ENCODE measurements at places on chromosomes 16 and 17. TPM values are rescaled to one million over a fixed set of nuclear protein-coding genes. Genes with fewer than 3 reads are reported as not detected.

The C16orf86 gene
- total RNA-seq, result 6.8 TPM

GRCh38 chr17:80862978-80863377, 128.7 kb upstream of the CHMP6 start:
- no peak for DNase-seq

DNA sequence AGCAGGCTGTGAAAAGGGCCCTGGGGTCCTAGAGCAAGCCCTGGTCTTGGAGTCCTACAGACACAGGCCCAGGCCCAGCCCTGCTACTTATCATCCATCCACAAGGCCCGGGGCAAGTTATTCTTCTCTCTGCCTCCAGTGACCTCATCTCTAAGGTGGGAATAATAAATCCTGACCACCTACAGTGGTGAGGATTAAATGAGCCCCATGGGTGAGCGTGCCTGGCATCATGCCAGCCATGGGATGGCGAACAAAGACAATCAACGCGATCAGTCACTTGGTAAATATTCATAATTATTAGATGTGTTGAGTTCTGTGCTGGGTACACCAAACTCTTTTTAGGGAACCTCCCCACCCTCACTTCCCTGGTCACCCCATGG, 5.5 kb downstream of the KRT15 start:
- no peak for DNase-seq

The TNK1 gene
- 42.9 TPM for total RNA-seq

The RNF157 gene
- 1.4 TPM for total RNA-seq

DNA sequence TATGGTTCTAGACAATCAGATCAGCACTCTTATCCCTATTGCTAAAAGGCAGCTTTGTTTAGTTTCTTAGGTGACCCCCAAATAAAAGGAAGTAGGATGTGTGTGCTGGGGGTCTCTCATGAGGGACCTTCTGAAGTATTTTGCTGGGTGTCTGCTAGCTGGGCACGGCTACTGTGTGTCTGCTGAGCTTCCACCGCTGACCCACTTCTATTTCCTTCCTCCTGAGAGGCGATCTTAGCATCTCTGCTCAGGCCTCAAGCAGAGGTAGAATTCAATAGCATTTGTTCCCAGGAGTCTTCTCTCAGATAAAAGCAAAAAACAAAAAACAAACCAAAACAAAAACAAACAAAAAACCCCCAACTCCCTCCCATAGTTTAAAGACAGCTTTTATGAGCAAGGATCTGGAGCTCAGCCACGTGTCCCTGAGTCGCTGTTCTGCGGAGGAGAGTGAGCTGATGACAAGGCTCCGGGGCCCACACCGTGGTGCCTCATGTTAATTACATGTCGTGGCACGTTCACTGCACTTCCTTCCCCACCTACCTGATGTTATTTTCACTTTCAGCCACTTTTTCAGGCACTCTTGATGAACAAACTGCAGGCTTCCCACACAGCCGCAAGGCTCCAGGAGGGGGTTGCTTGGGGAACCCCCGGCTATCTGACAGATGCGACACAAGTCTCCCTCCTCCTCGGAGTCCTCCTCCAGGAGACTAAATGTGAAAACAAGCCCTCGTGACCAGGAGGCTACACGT, 83.5 kb downstream of the MARCHF10 start:
- no peak for DNase-seq

- DNase-seq, result no peak
Observed at GRCh38 chr17:48439875-48440505, 10.0 kb upstream of the SKAP1 start.

DNA sequence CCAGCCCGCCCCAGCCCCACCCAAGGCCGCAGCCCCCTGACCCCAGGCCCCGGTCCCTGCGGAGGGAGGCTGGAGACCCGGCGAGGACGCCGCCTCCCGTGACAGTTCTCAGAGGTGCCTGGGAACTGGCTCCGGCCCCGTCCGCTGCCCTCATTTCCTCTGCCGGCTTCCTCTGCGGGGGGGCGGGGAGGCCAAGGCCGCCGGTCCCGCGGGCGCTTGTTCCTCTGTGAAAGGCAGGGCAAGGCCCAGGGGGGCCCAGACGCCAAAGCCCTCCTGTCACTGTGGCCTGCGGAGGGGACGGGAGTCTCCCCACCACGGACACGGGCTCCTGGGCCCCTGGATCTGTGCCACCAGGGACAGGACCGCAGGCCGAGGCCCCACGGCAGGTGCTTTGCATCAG, 5.0 kb upstream of the PVALEF start:
- DNase-seq, result no peak

The TLCD1 gene
- 25.0 TPM for total RNA-seq

DNA sequence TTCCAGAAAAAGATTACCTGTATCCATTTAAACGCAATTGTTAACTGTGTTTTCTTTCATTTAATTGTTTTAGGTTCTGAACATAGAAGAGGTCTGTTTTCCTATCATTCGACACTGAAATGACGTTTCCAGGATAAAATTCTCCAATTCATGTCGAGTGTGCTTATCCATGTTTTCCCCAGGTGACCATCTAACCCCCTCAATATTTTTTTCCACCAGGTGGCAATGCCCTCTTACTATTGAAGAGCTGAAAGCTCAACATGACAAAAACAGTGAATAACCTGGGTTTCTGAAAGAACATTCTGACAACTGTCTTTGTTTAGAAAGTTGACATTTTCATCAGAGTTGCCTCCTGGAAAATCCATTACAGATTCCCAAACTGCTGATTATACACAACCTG, 948.7 kb downstream of the KCNJ2 start:
- DNase-seq, result no peak

DNA sequence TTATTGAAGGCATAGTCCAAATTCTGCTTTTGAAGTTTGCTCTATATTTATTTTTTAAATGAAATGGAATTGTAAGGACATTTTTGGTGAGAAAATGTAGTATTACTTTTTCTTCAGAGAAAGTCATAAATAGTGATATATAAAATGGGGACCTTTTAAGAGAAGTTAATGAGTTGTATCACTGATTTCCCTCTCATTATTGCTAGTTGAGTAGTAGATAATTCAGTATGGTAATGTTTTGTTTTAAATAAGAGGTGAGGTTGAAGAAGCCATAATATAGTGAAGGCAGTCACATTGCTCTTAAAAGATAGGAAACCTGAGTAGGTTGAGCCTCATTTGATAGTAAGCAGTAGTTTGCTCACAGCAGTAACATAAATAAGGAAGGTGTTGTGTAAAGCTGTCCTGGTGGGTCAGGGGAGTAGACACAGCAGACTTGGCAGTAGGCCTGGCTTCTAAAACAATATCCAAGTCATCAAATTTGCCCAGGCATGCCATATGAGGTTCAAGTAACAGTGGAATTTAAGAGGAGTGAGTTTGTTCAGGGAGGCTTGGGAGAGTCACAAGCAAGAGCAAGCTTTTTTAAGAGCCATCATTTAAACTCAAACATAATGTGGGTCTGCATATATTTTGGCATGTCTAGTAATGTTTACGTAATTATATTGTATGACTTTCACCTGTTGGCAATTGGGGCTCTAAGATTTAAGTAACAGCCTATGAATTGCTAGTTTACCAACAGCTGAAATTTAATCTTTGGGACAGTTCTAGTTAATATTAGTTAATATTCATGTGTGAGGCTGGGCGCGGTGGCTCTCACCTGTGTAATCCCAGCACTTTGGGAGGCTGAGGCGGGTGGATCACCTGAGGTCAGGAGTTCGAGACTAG, 6.5 kb downstream of the NFATC3 start:
- no peak for DNase-seq

DNA sequence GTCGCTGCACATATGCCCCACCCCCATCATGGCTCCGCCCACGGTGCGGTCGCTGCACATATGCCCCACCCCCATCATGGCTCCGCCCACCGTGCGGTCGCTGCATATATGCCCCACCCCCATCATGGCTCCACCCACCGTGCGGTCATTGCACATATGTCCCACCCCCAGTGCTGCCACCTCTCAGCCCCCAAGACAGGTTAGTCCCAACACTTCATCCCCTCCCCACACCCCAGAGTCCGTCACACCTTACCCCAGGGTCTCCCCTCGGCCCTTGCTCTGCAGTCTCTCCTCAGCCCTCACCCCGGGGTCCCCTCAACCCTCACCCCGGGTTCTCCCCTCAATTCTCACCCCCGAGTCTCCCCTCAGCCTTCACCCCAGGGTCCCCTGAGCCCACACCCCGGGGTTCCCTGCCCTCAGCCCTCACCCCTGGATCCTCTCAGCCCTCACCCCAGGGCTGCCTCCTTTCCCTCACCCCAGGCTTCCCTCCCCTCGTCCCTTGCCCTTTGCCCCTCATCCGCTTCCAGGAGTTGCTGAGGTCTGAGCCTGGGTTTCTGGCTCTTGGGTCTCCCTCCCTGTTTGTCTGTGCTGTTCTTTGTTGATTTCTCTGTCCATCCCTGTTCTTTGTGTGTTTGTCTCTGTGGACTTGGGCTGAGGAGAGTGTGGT, 25.6 kb downstream of the TPSG1 start:
- no peak for DNase-seq

- peak; percentile 48 for DNase-seq
Observed at GRCh38 chr17:38911081-38911730, 14.2 kb upstream of the LASP1NB start.

DNA sequence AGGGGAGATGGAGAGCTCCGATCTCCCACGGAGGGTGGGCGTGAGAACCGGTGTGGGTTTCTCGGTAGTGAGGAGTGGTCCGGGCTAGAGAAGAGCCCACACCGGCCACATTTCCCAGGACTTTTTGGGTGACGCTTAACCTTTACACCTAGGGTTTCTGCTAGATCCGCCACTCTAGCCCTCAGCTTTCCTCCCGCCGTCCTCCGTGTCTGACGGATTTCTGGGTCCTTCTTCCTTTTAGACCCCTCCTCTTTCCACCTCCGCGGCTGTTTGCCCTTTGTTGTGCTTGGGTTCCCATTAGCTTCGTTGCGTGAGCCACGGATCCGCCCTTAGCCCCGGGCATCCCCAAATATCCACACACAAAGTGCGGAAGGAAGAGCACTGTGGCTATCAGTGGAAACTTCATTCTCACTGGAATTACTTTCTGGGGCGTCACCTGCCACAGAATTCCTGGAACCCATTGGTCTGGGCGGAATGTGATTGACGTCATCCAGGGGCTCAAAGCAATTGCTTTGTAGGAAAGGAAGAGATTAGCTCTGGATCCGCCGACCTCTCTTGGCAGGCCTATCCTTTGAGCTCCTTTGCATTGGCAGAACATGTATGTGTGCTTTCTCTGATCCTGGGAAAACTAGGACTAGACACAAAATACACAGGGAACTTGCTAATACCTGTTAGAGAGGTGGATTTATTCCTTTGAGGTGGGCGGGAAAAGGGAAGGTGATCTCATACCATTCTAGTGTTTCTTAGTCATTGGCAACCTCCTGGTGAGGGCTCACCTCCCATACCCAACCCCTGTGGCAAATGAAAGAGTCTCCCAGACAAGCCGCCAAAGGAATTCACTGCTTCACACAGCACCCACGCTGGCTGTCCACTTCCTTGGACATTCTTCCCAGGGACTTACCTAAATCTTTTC, 654 bp downstream of the TNFAIP1 start:
- no peak for DNase-seq

The IL32 gene
- total RNA-seq, result 6.6 TPM

DNA sequence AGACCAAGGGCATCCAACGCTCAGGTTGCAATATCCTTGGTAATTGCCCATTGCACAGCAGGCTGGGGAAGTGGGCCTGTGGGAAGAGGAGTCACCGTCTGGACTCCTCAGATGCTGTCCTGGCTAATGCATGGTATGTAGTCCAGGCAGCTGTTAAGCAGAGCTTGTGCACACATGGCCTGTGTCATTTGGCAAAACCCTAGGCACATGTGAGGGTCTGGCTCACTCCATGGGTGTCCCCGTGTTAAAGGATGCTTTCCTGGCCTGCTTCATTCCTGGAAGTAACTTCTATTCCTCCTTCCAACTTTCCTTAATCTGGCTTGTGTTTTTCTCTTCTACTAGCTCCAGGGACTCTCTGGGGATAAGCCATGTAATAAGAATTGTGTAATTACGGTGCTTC, 378.0 kb upstream of the CA10 start:
- no peak for DNase-seq

DNA sequence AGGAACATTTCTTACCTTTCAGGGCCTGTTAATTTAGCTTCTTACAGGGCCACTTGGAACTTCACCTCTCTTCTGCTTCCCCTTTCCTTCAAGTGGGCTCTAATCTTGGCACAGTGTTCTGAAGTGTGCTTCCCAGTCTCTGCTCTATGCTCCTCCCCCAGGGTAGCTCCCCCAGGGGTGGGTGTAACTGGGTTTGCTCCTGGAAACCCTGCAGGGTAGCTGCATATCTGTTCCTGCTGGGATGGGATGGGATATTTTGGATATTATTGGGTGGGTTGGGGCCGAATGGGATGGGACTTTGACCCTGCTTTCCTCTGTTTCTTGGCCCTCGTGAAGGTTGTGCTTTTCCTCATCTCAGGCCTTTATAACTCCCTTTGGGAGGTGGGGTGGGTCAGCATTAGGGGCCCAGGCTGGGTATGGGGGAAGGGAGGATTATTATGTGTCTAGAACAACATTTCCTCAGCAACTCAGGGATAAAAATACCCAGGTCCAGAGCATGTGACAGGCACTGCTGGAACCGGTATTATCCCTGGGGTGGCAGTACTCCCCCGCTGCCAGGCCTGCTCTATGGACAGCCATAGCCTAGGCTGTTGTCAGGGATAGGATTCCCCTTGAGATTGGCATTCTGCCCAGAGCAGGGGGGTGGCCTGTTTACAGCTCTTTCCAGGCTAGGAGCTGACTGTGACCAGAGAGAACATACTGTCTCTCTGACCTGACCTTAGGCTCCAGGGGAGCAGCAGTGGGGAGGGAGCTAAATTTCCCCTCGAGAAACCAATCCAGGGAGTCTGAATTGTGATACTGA, 5.0 kb downstream of the NFE2L1 start:
- DNase-seq, result no peak

DNA sequence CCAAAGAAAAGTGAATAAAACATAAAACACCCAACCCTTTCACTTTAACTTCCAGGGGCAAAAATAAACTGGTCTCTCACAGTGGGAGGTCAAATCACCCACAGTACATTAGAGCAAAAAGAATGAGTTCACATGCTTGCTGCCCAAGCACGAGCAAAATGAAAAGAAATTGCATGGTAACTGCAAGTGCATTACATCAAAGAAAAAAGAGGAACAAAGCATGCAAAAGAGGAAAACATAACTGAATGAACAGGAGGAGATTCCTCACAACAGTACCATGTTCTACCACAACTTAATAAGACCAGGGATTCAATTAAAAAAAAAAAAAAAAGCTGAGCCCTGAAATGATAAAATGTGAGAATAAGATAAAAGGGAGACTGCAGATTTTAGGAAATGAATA, 12.3 kb downstream of the DNAH2 start:
- DNase-seq, result no peak

DNA sequence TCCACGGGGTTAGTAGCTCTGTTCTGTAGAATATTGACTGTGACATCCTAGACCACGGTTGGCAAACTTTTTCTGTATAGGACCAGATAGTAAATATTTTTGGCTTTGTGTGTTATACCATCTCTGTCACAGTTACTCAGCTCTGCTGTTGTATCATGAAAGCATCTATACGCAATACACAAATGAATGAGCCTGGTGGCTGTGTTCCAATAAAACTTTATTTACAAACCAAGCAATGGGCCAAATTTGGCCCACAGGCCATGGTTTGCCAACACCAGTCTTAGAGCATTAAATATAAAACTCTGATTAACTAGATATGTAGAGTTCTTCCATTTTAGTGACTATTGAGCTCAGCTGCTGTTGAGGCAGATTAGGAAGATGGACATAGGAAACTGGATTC, 132.7 kb downstream of the MAP2K6 start:
- no peak for DNase-seq

The SPATA22 gene
- total RNA-seq, result not detected
